ENCODE measurements at places on chromosomes 6 and 20.

DNA sequence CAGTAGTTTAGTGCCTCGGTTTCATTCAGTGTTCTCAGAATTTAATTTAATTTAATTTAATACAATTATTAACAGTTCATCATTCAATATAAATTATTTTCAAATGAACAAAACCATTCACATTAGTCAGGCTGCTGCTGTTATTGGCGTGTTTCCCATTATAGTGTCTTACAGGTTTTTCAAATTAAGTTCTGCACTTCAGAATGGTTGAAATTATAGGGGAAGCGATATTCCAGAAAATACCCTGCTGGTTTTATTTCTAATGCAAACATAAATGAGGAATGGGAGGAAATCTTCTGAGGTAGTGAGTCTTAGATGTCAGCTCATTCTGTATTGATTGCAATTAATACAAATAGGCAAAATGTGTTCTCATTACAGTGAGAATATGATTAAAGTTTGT, 37.6 kb downstream of the OPN5 start:
- no peak for DNase-seq

DNA sequence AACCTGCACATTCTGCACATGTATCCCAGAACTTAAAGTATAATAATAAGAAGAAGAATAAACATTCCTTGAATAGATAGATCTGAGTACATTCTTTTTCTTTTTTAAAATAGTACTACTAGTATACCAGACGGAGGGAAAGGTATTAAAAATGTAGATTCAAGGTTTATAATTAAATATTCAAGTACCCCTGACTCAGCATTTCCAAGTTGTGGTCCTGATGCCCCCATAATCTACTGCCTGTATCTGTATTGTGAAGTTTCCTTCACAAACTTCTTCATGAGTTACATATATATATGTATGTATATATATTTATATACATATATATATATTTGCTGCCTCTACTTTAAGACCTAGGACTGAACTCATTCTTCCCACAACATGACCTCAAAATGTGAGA, 14.0 kb downstream of the FRK start:
- no peak for DNase-seq

DNA sequence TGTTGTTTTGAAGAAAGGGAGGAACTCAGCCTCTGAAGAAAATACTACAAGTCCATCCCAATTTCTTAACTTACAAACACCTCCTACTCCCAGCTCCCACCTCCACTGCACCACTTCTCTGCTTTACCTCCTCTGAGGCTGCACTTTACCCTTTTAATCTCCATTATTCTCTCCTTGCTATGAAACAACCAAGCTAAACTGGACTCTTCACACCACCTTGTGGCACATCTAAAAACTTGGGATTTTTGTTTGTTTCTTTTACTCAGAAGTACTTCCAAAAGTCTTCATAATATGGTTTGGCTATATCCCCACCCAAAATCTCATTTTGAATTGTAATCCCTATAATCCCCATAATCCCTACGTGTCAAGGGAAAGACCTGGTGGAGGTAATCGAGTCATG, 142.2 kb downstream of the MOXD1 start:
- DNase-seq: no peak

DNA sequence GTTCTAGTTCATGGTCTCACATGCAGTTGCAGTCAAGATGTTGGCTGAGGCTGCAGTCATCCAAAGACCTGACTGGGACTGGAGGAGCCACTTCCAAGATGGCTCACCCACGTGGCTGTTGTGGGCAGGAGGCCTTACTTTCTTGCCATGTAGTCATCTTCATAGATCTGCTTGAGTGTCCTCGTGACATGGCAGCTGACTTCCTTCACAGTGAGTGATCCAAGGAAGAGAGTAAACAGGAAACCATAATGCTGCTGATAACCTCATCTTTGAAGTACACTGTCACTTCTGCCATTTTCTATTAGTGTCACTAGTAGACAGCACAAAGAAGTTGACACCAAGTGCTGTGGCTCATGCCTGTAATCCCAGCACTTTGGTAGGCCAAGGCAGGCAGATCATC, 40.1 kb upstream of the AKIRIN2 start:
- DNase-seq: no peak

GRCh38 chr20:32972181-32973076, 31.8 kb downstream of the SUN5 start:
- no peak for DNase-seq

- no peak for DNase-seq
Measured at GRCh38 chr6:37860226-37860839, 40.8 kb downstream of the ZFAND3 start.

- DNase-seq: peak; percentile 36
Measured at GRCh38 chr20:53582574-53583351, 10.9 kb downstream of the ZNF217 start.

- DNase-seq: no peak
Measured at GRCh38 chr20:64049060-64049877, at the start of gene SOX18. Gene SOX18, minus strand, starts transcription at chr20:64049639. Its CDS starts 123 bp downstream, at chr20:64049516.

GRCh38 chr6:28254121-28254519, 2.1 kb upstream of the ZKSCAN4 start:
- no peak for DNase-seq

DNA sequence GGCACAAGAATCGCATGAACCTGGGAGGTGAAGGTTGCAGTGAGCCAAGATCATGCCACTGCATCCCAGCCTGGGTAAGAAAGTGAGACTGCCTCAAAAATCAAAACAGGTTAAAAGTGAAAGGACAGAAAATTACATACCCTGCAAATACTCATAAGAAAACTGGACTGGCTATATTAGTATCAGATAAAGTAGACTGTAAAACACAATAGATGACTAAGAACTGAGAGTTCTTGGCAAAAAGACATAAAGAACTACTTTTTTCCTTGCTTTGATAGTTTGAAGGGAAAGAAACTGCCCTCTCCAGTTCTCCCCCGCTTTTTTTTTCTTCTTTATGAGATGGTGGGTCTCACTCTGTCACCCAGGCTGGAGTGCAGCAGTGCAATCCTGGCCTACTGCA, 17.0 kb downstream of the SNX3 start:
- DNase-seq: no peak

GRCh38 chr20:61940976-61941720, 124.5 kb downstream of the TAF4 start:
- no peak for DNase-seq

DNA sequence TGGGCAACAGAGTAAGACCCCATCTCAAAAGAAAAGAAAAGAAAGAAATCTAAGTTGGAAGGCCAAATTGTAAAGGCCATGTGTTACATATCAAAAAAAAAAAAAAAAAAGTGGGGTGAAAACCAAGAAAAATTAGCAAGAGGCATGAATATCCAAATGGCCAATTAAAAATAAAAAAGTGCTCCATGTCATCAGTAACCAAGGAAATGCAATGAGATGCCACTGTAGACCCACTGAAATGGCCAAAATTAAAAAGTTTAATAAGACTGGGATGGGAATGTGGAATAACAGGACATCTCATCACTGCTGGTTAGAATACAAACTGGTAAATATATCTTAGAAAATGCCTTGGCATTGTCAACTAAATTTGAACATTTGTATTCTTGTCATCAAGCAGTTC, 30.1 kb upstream of the BCLAF1 start:
- DNase-seq: no peak

- peak; percentile 51 for DNase-seq
Measured at GRCh38 chr6:169212897-169213813, 40.5 kb downstream of the THBS2 start.

DNA sequence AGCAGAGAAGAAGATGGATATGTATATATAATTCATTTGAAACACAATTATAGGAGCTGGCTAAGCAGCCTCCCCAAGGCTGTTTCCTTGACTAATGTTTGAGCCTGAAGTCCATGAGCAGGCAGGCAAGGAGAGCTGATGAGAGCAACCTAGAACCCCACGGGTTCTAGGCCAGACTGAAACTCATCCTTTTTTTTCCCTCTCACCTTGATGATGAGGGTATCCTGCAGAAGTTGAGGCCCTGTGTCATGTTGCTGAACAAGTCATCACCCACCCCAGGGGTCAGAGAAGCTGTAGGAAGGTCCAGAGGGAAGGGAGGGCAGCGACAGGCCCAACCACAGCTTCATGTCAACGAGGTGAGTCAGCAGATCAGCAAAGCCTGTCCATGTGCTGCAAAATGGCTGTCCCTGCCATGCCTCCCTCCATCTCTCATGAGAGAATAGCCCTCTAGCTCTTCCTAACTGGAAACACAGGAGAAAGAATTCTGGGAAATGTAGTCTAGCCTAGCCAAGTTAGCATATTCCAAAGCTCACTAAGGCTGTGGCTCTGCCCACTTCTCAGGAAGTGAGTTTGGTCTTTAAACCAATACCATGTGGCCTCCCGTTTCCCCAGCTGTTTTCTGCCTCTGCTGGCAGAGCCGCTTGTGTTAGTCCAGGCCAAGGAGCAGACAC, 91.3 kb upstream of the DTNBP1 start:
- peak; percentile 27 for DNase-seq

GRCh38 chr20:1345030-1345755, 16.3 kb upstream of the SDCBP2 start:
- no peak for DNase-seq

DNA sequence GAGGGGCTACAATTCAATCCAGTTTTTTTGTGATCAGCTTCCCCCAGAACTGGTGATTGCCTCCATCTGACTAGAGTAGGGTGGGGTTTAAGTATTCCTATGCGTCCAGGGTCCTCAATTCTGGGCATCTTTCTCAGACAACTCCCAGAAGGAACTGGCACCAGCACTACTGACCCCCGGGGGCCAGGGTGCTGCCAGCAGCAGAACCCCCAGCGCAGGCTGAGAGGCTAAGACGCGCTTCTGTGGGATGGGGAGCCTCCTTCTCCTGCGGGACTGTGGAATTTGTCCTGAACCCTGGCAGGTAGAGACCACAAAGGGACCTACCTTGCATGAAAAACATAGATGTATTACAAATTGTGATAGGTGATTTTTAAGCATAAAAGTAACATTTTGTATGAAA, 124.4 kb downstream of the PACRG start:
- DNase-seq: no peak

- peak; percentile 68 for DNase-seq
Measured at GRCh38 chr20:19802492-19803158, 44.6 kb downstream of the RIN2 start.

GRCh38 chr6:42135722-42136121, 6.7 kb downstream of the C6orf132 start:
- DNase-seq: no peak

GRCh38 chr6:60754879-60755278, 1531.1 kb downstream of the KHDRBS2 start:
- DNase-seq: no peak

GRCh38 chr6:72742001-72742673, 120.3 kb downstream of the KCNQ5 start:
- no peak for DNase-seq

GRCh38 chr6:51027283-51028065, 208.8 kb downstream of the TFAP2B start:
- DNase-seq: no peak

- no peak for DNase-seq
Measured at GRCh38 chr20:21352703-21353102, 44.6 kb downstream of the NKX2-4 start.

GRCh38 chr20:14406495-14406894, 69.1 kb upstream of the FLRT3 start:
- DNase-seq: peak; percentile 3

GRCh38 chr6:56381801-56382251, 134.4 kb upstream of the COL21A1 start:
- no peak for DNase-seq

- DNase-seq: no peak
Measured at GRCh38 chr20:23915844-23916243, 36.3 kb upstream of the CST5 start.

DNA sequence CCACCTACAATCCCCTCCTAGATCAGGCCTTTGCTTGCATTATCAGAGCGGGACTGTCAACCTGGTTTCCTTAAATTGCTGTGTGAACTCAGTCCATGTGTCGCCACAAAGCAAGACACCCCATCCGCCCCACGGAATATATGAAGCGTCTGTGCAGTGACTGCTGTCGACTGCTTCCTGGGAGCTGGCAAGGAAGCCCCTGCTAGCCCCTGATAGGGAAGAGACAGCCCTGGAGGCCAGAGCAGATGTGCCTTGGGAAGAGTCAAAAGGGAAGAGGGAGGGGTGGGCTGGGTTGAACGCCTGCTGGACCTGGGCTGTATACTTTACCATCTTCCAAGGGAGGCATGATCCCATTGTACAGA, 44.1 kb upstream of the APCDD1L start:
- peak; percentile 9 for DNase-seq

DNA sequence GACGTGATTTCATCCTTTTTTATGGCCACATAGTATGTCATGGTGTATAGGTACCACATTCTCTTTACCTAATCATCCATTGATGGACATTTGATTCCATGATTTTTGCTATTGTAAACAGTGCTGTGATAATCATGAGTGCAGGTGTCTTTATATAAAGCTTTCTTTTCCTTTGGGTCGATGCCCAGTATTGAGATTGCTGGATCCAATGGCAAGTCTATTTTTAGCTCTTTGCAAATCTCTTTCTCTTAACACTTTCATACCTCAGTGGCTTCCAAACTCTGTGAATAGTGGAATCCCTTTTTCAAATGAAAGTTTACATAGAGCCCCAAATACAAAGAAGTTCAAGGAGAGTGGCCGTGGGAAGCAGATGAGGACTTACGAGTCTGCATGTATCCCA, 105.8 kb upstream of the SPTLC3 start:
- no peak for DNase-seq

DNA sequence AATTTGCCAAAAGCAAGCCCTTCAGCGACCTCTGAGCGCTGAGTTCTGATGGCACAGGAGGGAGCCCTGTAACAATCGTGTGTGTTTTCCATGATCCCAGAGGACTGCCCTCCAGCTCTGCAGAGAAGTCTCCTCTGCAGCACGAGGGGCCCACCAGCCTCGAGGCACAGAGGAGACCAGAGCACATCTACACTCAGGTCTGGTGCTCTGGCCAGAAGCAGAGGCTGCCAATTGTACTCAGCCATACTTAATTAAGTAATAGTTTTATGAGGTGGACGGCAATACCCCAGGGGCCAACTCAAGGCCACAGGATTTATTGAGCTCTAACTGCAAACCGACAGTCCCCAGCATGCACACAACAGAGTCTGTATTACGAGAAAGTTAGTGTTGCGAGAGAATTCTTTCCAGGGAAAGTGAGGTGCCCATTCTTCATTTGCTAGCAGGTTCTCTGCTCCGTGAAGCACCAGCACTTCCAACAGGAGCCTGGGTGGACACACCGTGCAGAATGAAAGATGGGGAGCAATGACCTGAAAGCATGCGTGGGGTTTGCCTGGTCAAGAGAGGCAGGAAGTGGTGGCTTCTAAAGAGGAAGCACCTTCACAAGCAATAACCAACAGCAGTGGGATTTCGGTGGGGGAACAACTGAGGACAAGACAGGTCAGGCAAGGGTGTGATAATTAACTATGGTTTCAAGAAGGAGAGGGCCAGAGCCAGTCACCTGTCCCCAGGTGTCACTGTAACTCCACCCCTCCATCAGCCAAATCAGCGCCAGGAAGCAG, 92.8 kb upstream of the FOXC1 start:
- DNase-seq: no peak

GRCh38 chr20:63322146-63322932, 29.4 kb downstream of the COL20A1 start:
- no peak for DNase-seq

- no peak for DNase-seq
Measured at GRCh38 chr20:15251171-15251570, 913.8 kb upstream of the FLRT3 start.
